ENCODE measurements at places on chromosomes 5 and 9.

DNA sequence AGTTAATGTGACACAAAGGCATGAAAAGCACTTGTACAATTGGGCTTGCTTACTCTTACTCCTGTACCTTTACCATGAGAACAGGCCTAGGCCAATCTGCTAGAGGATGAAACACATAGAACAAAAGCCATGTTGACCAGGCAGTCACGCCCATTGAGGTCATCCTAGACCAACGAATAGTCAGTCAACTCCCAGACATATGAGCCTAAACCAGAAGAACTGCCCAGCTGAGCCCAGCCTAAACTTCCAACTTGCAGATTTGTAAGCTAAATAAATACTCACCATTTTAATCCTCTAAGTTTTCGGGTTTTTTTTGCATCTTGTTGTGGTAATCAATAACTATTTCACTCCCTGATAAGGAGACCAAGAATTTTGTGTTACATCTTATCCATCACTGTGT lies 164.8 kb upstream of the ADRA1B start:
- DNase-seq = no peak

GRCh38 chr9:89428901-89429890 lies 68.7 kb downstream of the SEMA4D start:
- DNase-seq = peak; percentile 65

DNA sequence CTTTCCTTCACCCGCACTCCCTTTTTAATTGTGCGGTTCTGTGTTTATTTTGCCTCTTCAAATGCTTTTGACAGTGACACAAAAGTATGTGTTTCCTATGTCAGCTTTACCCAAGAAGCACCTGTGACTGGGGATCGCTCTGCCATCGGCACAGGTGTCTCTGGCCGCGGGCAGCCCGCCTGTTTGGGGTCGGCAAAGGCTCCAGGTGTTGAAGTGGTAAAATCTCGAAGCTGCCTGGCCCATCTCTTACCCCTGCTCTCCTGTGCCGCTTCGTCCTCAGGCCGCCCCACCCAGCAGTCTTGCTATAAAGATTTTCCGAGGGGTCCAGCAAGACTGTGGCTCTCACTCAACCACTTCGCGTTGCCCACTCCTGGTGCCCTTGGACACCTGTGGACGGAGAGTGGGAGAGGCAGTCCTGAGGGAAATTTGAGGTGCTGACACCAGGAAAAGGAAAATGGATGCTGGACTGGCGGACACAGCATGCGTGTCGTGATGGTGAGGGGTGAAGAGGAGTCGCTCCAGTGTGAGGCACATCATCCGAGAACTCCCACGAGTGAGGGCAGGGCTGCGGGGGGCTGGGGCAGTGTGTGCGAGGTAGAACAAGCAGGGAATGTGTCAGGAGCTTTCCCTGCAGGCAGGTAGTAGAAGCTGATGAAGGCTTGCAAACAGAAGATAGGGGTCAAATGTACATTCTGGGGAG lies 29.1 kb upstream of the CEP72 start:
- DNase-seq = no peak

DNA sequence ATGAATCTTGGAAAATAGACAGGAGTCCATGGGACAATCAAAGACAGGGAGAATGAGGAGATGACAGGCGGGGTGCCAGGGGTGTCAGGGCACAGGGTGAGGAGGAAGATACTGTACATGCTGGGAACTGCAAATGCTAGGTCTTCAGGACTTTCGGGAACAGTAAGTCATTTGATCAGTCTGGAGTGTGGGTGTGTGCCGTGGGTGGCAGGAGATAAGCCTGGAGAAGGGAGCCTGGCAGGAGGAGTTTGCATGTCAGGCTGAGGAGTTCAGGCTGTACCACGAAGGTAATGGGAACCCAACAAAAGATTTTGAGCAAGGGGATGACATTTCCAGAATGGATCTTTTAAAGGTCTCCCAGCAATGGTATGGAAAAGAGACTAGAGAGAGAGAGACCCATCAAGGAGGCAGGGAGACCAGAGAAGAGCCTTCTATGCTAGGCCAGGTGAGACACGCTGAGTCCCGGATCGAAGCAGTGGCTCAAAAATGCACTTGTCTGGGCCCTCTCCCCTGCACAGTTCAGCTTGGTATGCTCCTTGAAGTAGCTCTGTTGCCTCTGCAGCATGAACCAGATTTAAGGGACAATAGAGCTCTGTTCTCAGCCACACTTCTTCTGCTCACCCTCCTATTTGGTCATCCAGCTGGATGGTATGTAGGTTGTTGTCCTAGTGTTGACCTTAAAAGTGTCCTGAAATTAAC lies 77.0 kb upstream of the FER start:
- DNase-seq = no peak

DNA sequence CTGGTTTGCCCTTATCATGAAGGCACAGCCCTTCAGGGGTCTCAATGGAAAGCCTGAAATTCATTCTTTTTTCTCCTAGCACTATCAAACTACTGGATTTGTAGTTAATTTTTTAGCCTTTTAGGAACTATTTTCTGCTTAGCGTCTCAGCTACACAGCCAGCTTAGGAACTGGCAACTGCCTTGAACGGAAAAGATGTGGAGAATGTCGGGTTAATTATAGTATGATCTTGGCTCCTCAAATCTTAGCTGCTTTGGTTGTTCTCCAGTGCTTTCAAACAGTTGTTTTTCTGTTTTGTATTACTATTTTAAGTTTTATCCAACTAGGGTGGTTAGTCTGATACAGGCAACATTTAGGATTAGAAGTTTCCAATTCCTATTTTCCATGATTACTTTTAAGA lies 44.1 kb downstream of the CCNH start:
- no peak for DNase-seq

DNA sequence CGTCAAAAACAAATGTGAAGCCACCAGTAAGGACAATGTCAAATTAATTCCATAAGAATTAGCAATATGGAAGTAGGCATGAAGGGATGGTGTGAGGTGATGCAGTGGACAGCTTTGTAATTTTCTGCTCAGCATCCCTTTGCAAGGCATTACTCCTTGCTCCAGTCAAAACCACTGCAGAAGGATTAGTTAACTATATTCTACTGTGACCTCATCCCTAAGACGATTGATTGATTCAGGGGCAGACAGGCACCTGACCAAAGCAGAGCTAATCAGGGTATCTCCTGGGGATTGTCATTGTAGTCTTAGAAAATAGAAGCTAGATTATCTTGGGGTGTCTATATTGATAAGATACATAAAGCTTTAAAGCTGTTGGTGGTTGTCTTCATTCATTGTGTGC lies 98.7 kb downstream of the NMUR2 start:
- no peak for DNase-seq

- DNase-seq = no peak
Observed at GRCh38 chr5:56116599-56117141, 116.5 kb downstream of the ANKRD55 start.

GRCh38 chr5:1666812-1667588 lies 132.6 kb downstream of the MRPL36 start:
- peak; percentile 32 for DNase-seq

GRCh38 chr5:135309391-135310327 lies 89.4 kb downstream of the MACROH2A1 start:
- DNase-seq = no peak

GRCh38 chr5:51276250-51276649 lies 107.0 kb upstream of the ISL1 start:
- DNase-seq = no peak

GRCh38 chr5:106085136-106085535 lies 1585.6 kb downstream of the EFNA5 start:
- no peak for DNase-seq

DNA sequence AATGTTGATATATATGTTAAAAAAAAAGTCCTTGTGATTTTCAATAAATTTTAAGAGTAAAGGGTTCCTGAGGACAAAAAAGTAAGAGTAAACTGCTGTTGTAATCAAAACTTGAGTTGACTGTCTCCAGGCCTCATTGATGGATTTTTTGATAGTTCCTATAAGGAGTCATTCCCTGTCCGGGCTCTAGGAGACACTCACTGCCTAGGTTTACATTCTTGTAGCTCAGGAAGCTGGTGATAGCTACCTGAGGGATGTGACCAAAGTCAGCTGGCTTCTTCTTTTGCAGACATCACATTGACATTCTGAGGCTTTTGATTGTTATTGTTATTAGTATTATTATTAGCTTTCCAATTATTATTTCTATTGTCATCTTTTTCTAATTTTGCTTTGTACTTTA lies 116.5 kb upstream of the FBXL7 start:
- no peak for DNase-seq

DNA sequence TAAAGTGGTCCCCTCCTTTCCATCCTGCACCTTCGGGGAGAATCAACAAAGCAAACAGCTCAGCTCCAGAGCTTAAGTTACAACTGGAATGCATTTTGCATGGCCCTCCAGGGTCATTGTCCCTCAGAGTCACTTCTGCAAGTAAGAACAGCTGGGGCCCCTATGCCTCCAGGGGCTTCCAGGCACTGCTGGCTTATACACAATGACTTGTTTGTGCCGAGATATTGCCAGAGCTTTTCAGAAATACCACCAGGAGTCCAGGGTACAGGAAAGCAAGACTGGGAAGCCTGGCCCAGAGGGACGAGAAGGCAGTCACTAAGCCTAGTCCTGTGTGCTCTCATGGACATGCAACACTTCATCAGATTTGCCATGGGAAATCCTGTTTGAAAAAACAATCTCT lies 11.3 kb downstream of the FRMD3 start:
- DNase-seq = no peak

DNA sequence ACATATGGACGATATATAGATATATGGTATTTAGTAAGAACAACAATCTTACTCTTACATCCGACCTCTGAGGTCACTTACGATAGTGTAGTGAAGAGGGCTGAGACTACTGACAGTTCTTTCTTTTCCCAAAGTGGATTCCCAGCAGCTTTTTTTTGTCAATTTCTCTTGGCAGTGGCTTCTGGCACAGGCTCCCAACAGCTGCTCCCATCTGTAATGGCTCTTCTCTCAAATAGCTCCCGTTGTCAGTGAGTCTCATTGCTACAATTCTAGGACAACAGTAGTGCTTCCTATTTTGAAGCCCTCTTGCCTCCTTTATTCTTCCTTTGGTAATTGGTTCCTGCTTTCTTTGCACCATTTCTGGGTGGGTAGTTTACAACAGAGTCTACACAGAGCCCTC lies 68.4 kb downstream of the SLC25A46 start:
- no peak for DNase-seq

DNA sequence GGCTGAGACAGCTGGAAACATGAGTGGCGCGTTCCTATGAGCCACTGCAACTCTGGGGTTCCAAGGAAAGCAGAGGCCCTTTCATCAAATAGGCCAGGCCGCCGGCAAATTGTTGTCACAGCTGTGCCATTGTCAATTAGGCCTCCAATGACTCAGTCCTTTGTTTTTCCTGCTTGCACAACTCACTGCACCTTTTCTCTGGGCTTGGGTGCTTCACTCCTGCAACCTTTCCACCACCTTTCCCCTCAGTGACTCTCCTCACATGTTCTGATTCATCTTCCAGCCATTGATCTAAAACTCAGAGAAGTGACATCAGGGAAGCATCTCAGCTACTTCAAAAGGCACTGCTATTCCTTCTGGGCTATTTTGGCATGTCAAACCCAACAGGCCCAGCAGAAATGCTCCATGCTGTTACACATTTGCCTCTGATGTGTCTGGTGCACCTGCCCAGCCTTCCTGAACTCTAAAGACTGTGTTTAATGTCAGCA lies 653.7 kb downstream of the NR2F1-AS1 start:
- DNase-seq = no peak

DNA sequence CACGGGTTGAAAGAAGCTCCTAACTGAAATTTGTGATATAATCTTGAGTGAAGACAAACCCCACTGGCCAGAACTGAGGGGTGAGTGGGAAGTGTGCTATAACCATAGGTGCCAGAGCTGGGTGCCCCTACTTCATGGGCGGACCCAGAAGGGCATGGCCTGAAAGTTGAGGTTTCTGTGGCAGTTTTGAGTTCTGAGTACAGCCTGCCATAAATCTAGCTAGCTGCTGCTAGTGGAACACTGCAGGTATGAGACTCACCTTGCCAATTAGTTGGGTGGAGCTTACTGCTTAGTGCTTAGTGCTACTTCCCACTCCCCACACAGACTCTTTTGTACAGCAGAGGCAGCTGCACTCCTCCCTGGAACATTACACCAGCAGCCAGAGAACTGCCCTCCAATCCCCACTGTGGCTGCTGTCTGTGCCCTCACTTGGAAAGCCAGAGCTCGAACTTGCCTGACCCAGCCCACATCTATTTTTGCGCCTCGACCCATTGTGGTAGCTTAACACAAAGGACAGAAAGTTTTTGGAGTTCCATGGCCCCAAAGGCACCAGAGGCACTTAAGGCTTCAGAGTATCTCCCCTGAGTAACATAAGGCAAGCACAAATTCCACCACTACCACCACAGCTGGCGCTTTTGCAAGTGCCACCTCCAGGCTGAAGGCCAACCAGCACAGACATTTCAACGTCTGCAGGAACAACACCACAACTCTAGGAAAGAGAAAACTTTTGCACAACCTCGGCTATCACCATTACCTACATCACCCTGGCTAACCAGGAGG lies 27.1 kb upstream of the PTGER4 start:
- no peak for DNase-seq

DNA sequence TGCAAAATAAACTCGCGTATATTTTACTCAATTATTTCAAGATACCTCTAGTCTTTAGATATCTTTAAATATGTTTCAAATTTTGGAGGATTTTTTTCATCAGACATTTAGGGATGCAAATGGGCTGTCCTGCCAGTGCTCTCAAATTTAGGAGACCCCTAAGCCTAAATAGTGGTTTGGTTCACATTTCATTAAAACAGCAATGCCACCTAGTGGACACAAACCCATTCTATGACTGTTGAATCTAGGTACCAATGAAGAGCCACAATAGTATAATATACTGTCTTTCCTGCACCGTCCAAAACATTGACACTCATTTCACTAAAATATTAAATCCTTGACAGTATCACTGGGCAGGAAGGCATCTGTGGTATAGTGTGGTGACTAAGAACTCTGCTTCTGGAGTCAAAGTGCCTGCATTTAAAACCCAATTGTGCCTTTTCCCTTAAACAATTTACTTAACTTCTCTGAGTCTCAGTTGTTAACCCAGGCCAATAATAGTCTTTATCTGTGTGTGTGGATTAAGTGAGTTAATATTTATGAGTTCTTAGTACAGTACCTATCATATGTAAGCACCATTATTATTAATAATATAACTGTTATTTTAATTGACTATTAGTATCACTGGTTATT lies 148.0 kb downstream of the RORB start:
- DNase-seq = no peak

- no peak for DNase-seq
Observed at GRCh38 chr9:131608493-131609037, 63.2 kb downstream of the PRRT1B start.

DNA sequence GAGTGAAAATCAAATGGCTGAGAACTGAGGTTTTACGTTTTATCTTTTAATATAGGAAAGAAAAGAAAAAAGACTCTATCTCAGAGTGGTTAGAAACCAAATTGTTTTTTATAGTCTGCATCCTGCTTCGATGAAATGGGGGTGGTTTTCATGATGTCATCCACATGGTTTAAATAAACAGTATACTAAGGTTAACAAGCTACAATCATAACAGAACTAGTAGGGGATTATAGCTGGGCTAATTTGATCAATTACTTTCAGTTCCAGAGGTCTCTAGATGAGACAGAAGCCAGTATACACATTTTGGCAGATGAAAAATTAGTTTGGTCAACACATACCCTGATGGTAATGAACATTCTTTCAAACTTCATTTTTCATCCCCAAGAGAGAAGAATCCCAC lies 106.3 kb upstream of the SNX2 start:
- DNase-seq = no peak

GRCh38 chr5:112642885-112643284 lies 94.8 kb upstream of the APC start:
- DNase-seq = no peak

Measured in stimulated activated CD4-positive, alpha-beta T cell treated with anti-CD3 and anti-CD28 coated beads, Interleukin-4, amount 100 ng/mL, for 24 hours (primary cell).